ENCODE measurements at places on chromosomes 5 and 9. TPM values are rescaled to one million over a fixed set of nuclear protein-coding genes. Genes with fewer than 3 reads are reported as not detected.

GRCh38 chr9:98896632-98897031 lies 47.1 kb upstream of the COL15A1 start:
- no peak for DNase-seq

- no peak for DNase-seq
These were observed 79.7 kb upstream of the C5orf63 start for GRCh38 chr5:127153031-127153430.

DNA sequence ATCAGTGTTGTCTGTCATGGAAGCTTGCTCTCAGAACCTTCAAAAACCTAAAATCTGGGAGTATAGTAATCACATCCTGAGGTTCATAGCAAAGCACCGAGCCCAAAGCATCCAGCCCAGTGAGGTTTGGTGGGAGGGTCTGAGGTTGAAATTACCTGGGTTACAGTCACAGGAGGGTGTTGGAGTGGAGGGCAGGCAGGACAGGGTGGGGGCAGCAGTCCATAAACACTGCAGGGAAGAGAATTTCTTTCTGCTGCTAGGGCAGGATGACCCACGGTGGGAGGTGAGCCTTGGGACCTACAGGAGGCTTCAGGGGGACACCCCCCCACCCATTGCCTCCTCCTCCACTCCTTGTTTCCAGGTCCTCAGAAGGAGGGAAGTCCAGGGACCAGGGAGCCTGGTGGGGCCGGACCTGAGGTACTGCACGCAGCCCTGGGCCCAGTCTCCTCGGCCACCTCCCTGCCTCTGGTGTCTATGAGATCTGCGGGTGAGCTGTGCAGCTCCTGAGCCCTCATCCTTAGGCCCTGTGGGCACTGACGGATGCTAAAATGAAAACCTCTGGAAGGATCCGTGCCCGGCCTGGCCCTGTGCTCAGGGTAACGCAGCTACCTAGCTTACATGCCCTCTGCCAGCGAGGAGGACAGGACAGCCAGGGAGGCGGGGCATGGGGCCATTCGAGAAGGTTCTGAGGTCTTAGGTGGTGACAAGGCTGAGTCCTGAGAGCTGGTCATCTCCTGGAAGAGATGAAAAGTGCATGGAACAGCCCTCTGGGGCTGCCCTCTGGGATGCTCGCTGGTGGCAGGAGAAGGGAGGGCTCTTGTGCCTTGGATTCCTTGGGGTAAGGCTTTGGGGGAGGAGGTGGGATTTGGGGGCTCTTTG lies 1.8 kb upstream of the ADCY2 start:
- DNase-seq = no peak

- no peak for DNase-seq
These were observed 103.4 kb downstream of the TTC39B start for GRCh38 chr9:15203581-15203980.

DNA sequence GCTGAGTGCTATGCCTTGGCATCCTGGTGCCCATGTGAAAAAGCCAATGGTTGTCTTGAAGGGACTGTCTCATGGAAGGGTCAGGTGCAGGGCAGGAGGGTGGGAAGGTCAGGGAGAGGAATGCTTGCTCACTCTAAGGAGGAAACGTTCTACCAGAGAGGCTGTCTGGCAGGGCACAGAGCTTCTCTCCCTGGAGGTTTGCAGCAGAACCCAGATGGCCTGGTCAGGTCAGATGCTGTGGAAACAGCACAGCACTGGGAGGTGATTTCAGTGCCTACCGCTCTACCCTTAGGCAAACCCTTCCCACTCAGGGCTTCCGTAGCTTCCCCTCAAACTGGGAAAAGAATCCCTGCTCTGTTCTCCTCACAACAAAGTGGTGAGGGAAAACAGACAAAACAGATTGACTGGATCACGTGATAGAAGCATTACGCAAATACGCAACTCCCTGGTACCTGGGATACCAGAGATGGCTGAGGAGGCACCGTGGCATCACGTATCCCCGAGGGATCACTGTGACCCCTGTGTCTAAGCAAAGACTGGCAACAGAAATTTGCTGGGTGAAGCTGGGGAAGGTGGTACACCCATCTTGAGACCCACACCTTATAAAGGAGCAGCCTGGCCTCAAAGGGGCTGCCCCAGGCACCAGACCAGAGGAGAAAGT lies 3.9 kb upstream of the MGAT1 start:
- peak; percentile 40 for DNase-seq

DNA sequence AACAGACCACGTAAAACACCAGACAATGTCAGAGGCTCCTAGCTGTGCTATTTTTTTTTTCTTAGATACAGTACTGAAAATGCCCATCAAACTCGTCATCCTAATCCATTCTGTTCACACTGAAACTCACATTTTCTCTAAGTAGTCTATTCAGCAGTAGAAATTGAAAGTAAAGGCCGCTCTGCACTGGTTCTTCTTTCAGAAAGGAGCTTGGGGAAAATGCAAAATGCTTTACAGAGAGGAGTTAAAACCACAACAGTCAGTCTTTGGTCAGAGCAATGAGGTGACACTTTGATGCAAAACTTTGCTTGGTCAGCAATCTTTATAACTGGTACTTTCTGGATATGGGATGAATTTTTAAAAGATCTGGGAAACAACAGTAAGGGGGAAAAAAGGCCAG lies 43.8 kb upstream of the SUSD1 start:
- no peak for DNase-seq

GRCh38 chr9:135605238-135605781 lies 34.0 kb downstream of the GLT6D1 start:
- DNase-seq = no peak

GRCh38 chr9:69937833-69938535 lies 105.7 kb upstream of the MAMDC2 start:
- no peak for DNase-seq

DNA sequence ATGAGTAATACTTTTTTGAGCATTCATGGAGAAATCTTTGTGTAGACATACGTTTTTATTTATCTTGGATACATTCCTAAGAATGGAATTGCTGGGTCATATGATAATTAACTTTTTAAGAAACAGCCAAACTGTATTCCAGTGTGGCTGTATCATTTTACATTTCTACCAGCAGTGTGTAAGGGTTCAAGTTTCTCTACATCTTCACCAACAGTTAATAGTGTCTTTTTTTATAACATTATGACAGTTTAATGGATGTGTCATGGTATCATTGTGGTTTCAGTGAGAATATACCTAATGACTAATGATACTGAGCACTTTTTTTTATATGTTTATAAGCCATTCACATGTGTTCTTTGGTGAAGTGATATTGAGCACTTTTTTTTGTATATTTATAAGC lies 52.4 kb downstream of the NIPBL start:
- no peak for DNase-seq

- no peak for DNase-seq
These were observed 324.6 kb upstream of the TYRP1 start for GRCh38 chr9:12368569-12368968.

- no peak for DNase-seq
These were observed 1.1 kb downstream of the SPATA31D1 start for GRCh38 chr9:81989700-81990099.

DNA sequence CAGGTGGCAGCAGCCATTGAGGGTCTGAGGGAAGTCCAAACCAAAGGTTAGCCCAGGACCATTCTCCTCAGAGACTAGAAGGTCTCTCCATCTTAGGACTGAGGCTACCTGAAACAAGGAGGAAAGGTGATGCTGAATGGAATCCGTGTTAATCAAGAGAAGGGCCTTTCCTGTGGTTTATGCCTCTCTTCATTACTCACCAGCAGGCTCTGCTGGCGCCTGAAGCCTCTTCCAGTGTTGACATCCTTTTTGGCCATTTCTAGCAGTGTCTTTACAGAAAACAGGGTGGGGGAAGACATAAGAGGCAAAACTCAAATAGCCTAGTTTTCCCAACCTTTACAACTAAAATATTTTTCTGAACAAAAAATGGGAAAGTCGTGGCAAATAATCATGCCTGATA lies 98.0 kb downstream of the ENC1 start:
- DNase-seq = no peak

- no peak for DNase-seq
These were observed 20.3 kb upstream of the ANKRD33B start for GRCh38 chr5:10543585-10544040.

DNA sequence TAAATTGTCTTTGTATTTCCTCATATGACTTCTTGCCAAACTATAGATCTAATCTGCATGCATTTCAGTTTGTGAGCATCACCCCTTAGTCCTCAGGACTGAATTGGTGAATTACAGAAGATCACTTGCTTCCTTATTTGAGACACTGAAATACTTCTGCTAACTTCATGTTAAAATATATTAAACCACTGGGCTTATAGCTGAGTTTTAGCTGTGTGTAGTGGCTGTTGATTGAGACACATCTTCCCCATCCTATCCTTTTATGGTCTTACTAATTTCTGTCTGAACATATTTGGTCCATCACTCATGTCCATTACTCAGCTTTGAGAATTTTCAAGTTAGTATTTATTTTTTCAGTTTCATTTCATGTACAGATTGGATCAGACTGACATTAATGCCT lies 295.9 kb downstream of the PSAT1 start:
- no peak for DNase-seq

DNA sequence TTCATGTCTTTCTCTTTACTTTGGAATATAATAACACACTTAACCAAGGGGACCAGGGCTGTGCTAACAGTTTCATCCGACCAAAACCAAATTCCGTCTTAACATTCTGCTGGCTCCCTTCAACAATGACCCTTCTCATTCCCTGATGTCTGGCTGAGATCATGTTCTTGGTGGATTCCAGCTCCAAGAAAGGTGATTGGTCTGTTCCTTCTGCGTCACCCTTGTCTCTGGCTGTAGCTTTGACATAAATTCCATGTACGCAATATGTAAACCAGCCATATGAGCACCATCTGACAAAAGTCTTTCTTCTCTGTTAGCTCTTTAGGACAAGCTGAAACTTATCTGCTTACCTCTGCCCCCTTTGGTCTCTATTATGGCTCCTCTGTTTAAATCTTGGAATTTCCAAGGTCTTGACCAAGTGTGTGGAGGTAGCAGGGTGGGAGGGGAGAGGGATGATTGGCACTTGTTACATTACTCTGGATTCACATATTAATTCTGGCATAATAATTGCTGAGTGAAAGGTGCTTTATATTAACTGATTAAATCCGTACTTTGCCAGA lies 45.7 kb upstream of the HSD17B4 start:
- no peak for DNase-seq

GRCh38 chr9:69471433-69471832 lies 146.4 kb downstream of the ENTREP1 start:
- no peak for DNase-seq

DNA sequence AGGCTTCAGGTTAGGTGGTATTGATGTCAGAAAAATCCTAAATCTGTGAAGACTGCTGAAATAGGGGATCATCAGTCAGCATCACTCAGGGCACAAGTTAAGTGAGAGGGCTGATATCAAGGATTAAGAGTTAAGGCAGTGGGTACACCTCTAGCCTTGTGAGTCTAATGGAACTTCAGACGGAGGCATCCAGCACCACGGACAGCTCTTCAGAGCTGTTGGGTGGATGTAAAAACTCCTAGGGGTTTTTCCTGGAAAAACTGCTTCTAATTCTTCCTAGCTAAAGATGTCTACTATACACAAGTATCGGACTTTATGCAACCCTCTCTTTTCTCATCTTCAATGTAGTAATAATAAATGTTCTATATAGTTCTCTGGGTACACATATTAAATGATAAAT lies 165.9 kb downstream of the SH3GL2 start:
- no peak for DNase-seq

DNA sequence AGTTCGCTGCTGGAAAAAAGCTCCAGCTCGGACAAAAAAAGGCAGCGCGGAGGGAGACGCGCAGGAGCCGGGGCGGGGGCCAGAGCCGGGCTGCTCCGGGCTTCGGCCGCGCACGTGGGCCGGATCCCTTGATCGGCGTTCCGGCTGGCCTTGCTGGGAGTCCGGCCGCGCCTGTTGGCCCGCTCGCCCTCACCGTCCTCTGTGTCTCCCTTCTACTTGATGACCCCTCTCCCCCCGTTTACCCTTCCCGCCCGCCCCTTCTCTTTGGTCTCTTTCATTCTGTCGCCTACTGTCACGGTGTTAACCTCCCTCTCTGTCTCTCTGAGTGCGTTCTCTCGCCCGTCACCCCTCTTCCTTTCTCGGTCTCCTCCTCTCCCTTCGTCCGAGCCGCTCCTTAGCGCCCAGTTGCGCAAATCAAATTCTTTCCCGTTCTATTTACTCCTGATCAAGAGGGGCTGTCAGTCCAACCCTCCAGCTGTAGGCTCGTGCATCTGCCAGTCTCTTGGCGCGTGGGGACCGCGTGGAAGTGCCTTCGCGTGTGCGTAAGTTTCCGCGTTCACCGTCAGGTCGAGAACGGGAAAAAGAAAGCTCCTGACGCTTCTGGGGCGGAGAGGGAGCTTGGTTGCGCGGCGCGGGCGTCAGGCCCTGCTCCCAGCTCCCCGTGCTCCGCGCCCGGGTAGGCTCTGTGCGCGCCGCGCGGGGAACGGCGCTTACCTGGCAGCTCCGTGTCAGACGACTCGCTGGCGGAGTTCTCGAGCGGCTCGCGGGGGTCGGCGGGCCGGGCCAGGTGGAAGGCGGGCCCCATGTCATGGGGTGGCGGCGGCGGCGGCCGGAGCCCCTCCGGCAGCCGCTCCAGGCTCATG lies 798 bp downstream of the PITX1 start:
- no peak for DNase-seq

GRCh38 chr9:34464571-34464970 lies 6.0 kb downstream of the DNAI1 start:
- DNase-seq = no peak

DNA sequence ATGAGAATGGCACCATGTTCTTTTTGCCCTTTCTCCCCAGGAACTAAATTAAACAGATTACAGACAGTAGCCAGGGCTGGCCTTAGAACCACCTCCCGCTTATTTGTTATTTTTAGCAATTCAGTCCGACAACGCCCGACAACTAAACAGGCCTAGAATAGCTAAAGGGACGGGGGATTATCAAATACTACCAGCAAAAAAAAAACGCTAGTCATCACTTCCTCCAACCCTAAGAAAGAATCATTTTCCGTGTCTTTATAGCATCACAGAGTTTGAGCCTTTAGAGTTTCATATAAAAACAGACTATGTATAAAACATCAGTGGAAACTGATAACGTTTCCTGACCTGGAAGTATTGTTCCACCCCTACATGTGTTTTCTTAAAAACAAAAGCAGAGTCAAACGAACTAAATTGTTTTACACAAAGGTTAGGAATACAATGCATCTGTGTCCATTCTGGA lies 35.3 kb downstream of the PFDN1 start:
- no peak for DNase-seq

- DNase-seq = no peak
These were observed 28.2 kb downstream of the SH3PXD2B start for GRCh38 chr5:172426086-172426485.

- DNase-seq = no peak
These were observed 28.4 kb downstream of the SLC6A18 start for GRCh38 chr5:1253456-1254105.

GRCh38 chr9:121133104-121133816 lies 58.5 kb downstream of the CNTRL start:
- DNase-seq = peak; percentile 72

Gene ADRB2
- total RNA-seq = 5.7 TPM

Gene FOXE1
- 0.42 TPM for total RNA-seq

Gene CEP120
- 29.4 TPM for total RNA-seq

Gene PCDH1
- total RNA-seq = 127 TPM

Gene ADAMTS6
- 2.6 TPM for total RNA-seq

Gene SPINK13
- total RNA-seq = not detected

Gene NUTM2G
- not detected for total RNA-seq

Gene GABRA1
- not detected for total RNA-seq

Gene PCDHGA12
- 5.0 TPM for total RNA-seq

Gene RFESD
- total RNA-seq = 4.5 TPM

Gene SLC6A19
- total RNA-seq = not detected

Gene BHMT2
- total RNA-seq = 18.3 TPM

Gene NR3C1
- total RNA-seq = 45.8 TPM

Gene ANKRD18B
- 12.3 TPM for total RNA-seq

Gene C9orf153
- 0.36 TPM for total RNA-seq

Gene PLAC8L1
- 1.1 TPM for total RNA-seq

Measured in ureter (tissue), 1 donor.